ENCODE measurements at places on chromosomes 11 and 22.
A peak's percentile ranks its signal among the peaks of the same experiment; 100 is the strongest.

DNA sequence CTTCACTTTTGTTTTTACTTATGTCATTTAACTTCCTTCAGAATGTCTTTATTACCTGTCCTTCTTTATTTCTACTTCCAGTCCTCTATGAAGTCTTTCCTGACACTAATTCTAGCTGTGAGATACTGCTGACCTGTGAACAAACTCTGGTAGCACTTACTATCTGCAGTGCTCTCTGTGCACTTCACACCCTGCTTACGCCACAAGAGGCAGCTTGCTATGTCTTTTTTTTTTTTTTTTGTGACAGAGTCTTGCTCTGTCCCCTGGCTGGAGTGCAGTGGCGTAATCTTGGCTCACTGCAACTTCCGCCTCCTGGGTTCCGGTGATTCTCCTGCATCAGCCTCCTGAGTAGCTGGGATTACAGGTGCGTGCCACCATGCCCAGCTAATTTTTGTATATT, 10.7 kb downstream of the STIM1 start:
- no peak for DNase-seq

- DNase-seq, result no peak
These were observed 56.6 kb upstream of the WNT7B start for GRCh38 chr22:46033256-46034200.

DNA sequence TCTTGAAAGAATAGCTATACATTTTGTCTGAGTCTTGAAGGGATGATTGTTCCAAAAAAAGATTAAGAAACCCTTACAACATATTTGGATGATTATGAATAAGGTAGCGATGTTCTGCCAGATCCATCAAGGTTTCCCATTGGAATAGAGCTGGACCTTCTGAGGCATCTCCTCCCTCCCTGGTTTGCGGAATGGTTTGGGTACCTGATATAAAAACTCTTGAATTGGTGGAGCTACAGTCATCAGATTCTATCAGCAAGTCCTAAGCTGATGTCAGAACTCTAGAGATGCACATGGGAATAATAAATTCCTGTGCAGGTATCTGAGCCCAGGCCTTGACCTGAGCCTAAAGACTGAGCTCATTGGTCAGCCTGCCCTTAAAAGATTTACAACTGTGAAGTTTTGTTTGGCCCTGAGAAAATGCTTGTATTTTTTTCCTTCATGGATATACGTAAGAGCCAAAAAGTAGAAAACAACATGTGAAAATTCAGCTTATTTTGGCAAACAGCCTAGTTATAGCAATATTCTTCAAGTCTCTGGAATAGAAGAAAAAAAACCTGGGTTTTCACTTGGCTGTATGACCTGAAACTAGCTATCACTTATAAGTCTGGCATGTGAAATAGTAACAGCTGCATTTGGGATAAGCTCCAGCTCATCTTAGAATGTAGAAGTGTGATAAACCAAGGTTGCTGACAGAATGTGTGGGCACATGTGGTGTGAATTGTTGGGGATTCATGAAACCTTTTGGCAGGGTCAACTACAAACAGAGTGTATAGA, 265.7 kb upstream of the CTSC start:
- DNase-seq, result no peak

- DNase-seq, result peak; percentile 5
These were observed 529.5 kb downstream of the SOX6 start for GRCh38 chr11:15826826-15827225.

DNA sequence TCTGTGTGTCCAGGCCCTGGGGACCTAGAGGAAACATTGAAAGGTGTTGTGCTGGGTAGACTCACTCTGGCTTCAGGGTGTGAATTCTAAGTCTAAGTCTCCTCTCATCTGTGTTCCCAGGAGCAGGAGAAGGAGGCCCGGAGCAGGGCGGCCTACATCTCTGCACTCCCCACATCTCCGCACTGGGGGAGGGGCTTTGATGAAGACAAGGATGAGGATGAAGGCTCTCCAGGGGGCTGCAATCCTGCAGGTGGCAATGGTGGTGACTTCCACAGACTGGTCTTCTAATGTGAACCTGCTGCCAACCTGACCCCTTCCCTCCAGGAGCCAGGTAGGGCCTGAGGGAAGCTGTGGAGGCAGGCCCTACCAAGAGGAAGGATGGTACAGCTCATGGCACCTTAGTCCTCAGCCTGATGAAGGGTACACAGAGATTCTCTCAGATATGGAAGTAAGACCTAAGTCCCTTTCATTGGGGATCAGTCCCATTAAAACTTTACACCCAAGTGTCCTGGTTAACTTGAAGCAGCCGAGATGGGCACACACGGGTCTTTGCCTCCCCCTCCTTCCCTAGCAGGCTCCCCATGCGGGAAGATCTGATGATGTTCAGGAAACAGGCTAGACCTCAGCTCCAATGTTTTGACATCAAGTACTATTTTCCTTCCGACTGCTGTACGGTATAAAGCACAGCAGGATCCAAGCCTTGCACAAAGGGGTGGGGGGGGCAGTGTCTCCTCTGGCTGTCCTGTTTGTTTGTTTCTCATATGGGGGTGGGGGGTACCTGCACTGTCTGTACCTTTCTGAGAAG, 25.0 kb downstream of the USP35 start:
- DNase-seq, result no peak

- no peak for DNase-seq
These were observed 281.3 kb downstream of the TTC28 start for GRCh38 chr22:28398355-28398754.

DNA sequence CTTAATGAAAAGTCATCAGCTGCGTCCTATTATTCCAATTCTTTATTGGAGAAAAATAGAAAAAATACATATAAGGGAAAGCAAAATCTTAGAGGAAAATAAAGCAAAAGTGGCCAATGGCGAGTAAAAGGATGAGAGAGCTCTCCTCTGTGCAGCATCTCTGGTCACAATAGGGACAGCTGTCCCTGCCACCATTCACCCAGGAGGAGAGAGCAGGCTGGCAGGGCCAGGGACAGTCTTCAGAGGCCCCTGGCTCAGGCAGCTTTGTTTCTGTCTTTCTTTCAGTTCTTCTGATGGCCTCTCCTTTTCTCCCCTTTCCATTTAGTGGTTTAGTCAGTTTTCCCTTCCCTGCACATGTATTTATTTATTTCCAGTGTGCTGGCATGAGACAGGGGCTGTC, 941.3 kb downstream of the NTM start:
- no peak for DNase-seq

- DNase-seq, result no peak
These were observed 23.9 kb downstream of the PI4KA start for GRCh38 chr22:20834725-20835124.

DNA sequence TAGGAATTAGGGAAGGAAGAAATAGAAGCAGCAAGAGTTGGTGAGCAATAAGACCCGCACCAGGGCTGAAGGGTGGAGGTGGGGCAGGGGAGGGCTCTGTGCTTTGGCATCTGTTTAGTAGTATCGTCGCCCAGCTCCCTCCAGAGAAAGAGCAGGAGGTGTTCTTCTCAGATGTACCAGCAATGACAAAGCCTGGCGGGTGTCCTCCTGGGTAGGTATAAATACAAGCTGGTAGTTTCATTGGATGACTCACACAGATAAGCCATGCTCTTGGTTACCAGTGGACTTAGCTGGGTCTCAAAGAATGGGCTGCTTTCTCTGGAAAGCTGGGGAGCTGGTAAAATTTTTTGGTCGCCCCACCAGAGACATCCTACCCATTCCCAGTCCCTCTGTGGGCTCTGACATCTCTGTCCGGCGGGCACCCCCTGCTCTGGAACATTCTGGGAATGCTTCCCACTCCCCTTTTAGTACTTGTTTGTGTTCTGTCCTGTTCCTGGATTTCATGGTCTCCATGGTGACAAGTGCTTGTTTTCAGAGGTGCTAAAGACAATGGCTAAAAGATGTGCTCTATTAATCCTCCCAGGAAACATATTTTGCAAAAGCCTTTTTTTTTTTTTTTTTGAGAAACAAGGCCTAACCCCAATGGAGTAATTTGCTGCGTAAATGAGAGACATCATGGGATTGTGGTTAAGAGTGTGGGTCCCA, 15.4 kb upstream of the TUBA8 start:
- no peak for DNase-seq

GRCh38 chr11:17211286-17211685, 3.5 kb upstream of the PIK3C2A start:
- no peak for DNase-seq

- no peak for DNase-seq
These were observed 40.2 kb downstream of the TBX1 start for GRCh38 chr22:19800761-19801244.

GRCh38 chr11:124896821-124897391, 759 bp downstream of the ROBO4 start:
- DNase-seq, result no peak

- no peak for DNase-seq
These were observed 92.7 kb downstream of the NAV2 start for GRCh38 chr11:19805376-19805775.

Measured in NCI-H1048 (cell line).